ENCODE measurements at places on chromosomes 2 and 18. TPM values are rescaled to one million over a fixed set of nuclear protein-coding genes. Genes with fewer than 3 reads are reported as not detected.

DNA sequence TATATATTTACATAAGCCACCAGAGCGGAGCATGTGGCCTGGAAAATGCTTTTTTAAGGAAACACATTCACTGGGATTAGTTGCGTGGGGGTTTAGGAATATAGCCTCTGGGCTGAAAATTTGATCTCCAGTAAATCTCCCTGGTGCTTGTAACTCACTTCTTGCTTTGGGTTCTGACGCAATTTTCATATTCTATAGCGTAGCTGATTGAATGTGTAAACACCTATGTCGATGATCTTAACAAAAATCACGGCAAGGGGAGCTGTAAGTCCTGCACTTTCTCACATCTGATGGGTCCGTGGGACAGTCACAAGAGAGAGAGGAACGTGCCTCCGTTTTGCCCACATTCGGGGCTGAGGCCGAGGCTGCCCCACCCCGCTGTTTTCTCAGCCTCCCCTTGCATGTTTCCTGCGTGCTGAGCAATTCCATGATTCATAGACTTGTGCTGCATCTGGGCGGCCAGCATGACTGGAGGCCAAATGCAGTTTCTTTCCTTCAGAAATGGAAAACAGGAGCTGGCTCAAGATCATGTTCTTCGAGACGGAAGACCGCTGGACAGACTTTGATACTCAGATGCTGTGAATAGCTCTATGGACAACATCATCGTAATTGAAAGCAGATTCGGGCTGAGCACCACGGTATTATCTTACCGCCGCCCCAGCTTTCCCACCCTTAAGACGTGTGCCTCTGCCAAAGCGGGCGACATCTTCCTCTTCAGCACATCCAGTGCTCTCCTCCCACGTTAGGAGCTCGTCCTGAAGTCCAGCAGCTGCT is 109.2 kb downstream of the TMEM18 start:
- DNase-seq = no peak
- H3K36me3 ChIP-seq = no peaks in the 10 kb centered on the region
- no peak overlapping the region for H3K27ac ChIP-seq
- no peak overlapping the region for H3K4me3 ChIP-seq
- no peaks in the 10 kb centered on the region for H3K4me1 ChIP-seq

DNA sequence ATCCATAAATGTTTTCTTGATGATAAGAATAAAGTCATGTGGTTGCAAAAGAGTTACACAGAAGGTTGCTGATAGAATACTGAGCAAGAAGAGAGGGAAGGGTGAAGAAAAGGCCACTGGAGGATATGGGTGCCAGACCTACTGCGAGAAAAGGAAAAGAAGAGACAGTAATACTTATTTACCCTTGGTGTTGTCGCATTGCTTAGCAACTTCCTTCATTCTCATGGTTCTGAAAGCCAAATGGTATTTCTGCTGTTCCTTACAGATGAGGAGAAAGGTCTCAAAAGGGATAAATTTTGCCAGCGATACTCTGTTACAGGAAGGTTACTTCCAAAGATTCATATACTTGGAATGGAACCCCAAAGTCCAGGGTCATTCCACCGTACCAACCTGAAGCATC is 62.5 kb downstream of the LHCGR start:
- H3K36me3 ChIP-seq = no peaks in the 10 kb centered on the region
- H3K4me1 ChIP-seq = no peaks in the 10 kb centered on the region
- H3K27me3 ChIP-seq = no peaks in the 10 kb centered on the region
- H3K4me3 ChIP-seq = no peak overlapping the region
- no peak overlapping the region for H3K27ac ChIP-seq

DNA sequence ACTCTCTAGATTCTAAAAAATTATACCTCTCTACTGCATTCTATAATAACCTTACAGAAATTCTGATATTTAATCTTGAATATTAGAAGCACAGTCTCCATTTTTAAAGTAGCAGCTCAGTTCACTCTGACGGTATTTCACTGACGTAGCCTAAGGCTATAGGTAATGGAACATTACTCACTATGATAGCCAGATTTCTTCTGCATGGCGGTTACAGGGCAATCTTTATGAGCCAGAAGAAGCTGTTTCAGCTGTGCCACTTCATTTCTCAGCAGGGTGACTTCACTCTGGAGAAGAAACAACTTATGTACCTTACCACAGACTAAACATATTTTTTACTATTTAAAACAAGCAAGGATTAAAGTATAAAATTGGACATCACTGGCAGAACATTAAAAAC is 75.3 kb upstream of the CHN1 start:
- no peaks in the 10 kb centered on the region for H3K27me3 ChIP-seq
- H3K27ac ChIP-seq = no peak overlapping the region
- H3K4me1 ChIP-seq = peaks cover 3% of the 10 kb centered on the region

DNA sequence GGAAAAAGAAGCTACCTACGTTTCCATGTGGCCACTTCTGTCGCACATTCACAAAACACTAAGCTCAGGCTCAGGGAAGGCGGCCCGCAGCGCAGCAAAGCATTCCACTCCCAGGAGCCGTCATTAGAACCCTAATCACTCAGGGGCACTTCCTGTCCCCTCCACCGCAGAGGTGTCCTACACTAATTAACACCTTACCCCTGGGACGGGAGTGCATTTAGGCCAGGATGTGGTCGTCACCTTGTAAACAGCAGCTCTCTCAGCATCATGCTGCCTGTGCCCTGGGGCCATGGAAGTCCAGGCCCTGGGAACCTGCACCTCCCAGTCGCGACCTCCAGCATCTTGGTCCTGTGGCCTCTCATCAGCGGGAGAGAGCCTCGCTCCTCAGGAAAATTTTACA is 359.8 kb upstream of the SALL3 start:
- H3K36me3 ChIP-seq = no peaks in the 10 kb centered on the region
- H3K27me3 ChIP-seq = peaks cover 6% of the 10 kb centered on the region
- H3K27ac ChIP-seq = no peak overlapping the region
- no peaks in the 10 kb centered on the region for H3K4me1 ChIP-seq
- no peak overlapping the region for H3K4me3 ChIP-seq
- no peak for DNase-seq

- H3K27me3 ChIP-seq = no peaks in the 10 kb centered on the region
- H3K4me3 ChIP-seq = no peak overlapping the region
Observed at GRCh38 chr2:195677290-195677689, 20.3 kb downstream of the SLC39A10 start.

- H3K36me3 ChIP-seq = no peaks in the 10 kb centered on the region
- no peak for DNase-seq
- peaks cover 33% of the 10 kb centered on the region for H3K4me1 ChIP-seq
Observed at GRCh38 chr2:8380566-8380965, 301.3 kb upstream of the ID2 start.

GRCh38 chr2:43025709-43026295 is 200.6 kb downstream of the ZFP36L2 start:
- peaks cover 3% of the 10 kb centered on the region for H3K4me1 ChIP-seq
- peaks cover 8% of the 10 kb centered on the region for H3K27me3 ChIP-seq
- H3K4me3 ChIP-seq = no peak overlapping the region
- H3K27ac ChIP-seq = no peak overlapping the region

DNA sequence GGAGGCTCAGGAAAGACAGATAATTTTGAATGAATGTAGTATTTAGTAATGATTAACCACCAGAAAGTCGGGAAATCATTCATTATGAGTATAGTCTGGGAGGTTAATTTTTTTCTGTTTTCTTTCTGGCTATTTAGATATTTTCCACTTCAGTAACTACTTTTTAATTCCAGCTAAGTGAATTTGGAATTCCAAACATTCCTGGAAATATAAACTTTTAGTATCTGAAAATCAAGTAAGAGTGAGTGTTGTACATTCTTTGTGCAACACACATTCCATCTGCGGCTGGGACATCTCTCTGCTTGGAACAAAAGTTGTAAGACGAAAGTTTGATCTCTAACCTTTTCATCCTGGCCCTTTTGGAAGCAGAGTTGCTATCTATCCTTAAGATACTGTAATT is 275.7 kb upstream of the SPRED2 start:
- no peak overlapping the region for H3K4me3 ChIP-seq
- H3K36me3 ChIP-seq = no peaks in the 10 kb centered on the region
- no peak for DNase-seq
- peaks cover 6% of the 10 kb centered on the region for H3K27me3 ChIP-seq
- H3K27ac ChIP-seq = no peak overlapping the region

- no peak overlapping the region for H3K4me3 ChIP-seq
Observed at GRCh38 chr2:33242845-33243244, 233.6 kb upstream of the RASGRP3 start.

DNA sequence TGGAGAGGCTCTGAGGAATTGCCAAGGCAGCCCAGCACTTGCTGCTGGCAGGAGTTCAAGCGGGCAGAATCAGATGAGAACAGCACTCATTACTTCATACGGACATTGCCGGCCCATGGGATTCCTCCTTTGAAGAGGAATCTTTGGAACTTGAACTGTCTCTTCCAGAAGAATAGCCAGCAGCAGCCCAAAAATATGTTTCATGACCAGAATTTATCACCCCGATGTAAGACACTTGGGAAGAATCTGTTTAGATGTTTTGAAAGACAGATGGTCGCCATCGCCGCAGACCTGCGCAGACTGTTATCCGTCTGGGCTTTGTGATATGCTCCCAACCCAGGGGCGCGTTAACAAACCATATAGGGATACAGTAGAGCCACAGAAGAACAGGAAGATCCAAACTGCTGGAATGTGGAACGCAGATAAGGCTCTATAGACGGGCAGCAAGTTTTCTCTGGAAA is 3.7 kb upstream of the ADI1 start:
- H3K36me3 ChIP-seq = no peaks in the 10 kb centered on the region
- no peak overlapping the region for H3K4me3 ChIP-seq
- H3K4me1 ChIP-seq = peaks cover 22% of the 10 kb centered on the region
- H3K27me3 ChIP-seq = no peaks in the 10 kb centered on the region
- no peak overlapping the region for H3K27ac ChIP-seq

- no peaks in the 10 kb centered on the region for H3K27me3 ChIP-seq
- H3K4me1 ChIP-seq = no peaks in the 10 kb centered on the region
- no peak overlapping the region for H3K4me3 ChIP-seq
- H3K36me3 ChIP-seq = no peaks in the 10 kb centered on the region
- DNase-seq = no peak
Observed at GRCh38 chr18:30652387-30652786, 390.2 kb downstream of the DSC3 start.

MC2R gene
- total RNA-seq = not detected

KCNIP3 gene
- 0.39 TPM for total RNA-seq

TRIM43 gene
- 0.25 TPM for total RNA-seq

RSAD2 gene
- total RNA-seq = 2.2 TPM

TRIM54 gene
- 0.25 TPM for total RNA-seq

TRIM43B gene
- not detected for total RNA-seq
